ENCODE measurements at places on chromosomes 1 and 21.

DNA sequence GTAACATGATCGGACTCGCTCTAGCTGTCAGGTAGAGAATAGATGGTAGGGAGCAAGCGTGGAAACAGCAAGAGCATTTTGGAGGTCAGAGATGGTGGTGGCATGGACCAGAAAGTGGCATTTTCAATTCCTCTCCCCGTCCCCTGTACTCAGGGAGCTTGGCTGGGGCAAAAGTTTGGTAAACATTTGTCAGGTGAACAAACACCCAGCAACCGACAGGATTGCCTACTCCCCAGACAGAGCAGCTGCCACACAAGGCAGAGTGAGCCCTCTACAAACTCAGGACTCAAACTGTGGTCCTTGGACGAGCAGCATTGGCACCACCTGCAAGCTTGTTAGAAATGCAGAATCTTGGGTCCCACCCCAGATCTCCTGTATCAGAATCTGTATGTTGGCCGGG is 14.3 kb downstream of the PTAFR start:
- no peak for DNase-seq

- DNase-seq = peak; percentile 42
These were observed 58.4 kb upstream of the CXADR start for GRCh38 chr21:17454315-17455027.

GRCh38 chr1:14184454-14184853 is 414.0 kb upstream of the KAZN start:
- DNase-seq = no peak

DNA sequence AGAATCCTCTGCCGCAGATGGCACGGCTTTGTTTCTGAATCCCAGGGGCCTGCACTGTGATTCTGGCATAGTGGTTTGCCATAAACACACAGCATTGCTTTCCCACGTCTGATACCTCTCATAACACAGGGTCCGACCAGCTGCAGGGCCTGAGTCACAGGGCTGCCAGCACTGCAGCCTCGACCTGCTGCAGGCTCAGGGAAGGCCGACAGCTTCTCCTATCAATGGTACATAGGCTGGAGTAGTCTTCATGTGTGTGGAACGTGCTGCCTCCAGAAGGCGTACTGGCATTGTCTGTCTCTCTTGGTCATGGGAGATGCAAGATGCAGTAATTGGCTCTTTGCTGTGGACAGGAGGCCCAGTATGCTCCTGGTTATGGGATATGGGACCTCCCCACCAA is 53.5 kb upstream of the PDE9A start:
- no peak for DNase-seq

GRCh38 chr1:35844826-35845225 is 37.0 kb downstream of the AGO4 start:
- no peak for DNase-seq

DNA sequence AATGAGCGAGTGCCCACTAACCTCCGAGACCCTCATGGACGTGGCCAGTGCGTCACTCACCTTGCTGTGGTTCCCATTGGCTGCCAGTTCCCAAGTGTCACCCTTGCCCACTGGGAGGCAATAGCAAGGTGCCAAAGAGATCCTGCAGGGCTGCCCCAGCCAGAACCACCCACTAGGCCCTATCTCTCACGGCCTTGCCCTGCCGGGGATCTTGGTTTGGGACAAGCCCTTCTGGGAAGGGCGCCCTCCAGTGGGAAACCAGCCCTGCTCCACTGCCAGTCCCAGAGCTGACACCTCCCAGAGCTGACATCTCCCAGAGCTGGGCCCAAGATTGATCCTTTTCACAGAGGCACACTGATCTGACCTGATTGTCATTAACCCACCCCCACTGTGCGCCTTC is 2.1 kb upstream of the SELENON start:
- no peak for DNase-seq

- DNase-seq = no peak
These were observed 302.8 kb downstream of the KIF26B start for GRCh38 chr1:245457562-245457961.

GRCh38 chr1:225887030-225887314 is 2.0 kb downstream of the LEFTY1 start:
- DNase-seq = no peak

DNA sequence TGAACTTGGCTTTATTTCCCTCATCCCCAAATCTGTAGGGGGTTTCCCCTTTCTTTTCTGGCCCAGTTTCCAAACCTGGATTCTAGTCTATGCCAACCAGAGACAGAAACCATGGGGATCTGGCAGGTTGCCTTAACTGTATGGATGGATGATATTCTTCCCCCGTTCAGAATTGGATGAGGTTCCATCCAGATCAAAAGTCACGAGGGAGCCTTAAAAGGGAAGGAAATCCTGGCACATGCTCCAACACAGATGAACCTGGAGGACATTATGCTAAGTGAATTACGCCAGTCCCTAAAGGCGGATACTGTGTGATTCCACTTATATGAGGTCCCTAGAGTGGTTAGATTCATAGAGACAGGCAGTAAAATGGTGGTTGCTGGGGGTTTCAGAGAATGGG is 124.4 kb downstream of the HUNK start:
- no peak for DNase-seq

DNA sequence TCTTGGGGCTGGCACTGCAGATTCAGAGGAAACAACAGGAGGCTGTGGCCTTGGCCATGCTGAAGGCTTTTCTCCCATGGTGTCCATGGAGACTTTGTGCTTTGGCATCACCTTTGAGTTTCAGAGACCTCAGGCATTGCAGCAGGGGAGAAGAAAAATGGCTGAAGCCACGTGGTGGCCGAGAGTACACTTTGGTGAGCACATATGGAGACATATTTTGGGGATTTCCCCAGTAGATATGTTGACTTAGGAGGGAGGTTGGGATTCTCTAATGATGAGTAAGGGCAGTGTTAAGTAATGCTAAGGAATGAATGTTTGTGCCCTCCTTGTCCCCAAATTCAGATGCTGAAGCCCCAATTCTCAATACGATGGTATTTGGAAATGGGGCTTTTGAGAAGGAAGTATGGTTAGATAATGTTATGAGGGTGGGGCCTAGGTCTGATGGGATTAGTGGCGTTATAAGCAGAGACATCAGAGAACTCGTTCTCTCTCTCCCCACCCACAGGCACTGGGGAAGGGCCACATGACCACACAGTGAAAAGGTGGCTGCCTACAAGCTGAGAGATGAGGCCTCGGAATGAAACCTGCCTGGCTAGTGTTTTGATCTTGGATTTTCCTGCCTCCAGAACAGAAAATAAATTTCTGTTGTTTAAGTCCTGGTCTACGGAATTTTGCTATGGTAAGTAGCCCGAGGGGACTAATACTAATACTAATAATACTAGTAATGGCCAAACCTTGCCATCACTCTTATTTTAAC is 98.6 kb downstream of the TBX19 start:
- no peak for DNase-seq

DNA sequence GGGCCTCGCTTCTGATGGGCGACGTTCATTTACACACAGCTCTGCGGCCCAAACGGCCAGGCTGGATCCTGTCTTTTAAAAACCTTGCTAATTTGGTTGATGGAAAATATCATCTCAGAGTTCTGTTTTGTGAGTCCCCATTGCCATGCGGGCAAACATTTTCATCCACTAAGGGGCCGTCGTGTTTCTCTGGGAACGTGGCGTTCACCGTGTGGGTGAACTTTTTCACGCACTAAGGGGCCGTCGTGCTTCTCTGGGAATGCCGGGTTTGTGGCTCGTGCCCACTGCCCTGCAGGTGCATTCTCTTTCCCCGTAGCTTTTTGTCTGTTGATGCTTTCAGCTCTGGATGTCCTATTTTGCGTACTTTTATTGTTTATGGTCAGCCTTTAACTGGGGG is 6.8 kb downstream of the COL18A1 start:
- no peak for DNase-seq

DNA sequence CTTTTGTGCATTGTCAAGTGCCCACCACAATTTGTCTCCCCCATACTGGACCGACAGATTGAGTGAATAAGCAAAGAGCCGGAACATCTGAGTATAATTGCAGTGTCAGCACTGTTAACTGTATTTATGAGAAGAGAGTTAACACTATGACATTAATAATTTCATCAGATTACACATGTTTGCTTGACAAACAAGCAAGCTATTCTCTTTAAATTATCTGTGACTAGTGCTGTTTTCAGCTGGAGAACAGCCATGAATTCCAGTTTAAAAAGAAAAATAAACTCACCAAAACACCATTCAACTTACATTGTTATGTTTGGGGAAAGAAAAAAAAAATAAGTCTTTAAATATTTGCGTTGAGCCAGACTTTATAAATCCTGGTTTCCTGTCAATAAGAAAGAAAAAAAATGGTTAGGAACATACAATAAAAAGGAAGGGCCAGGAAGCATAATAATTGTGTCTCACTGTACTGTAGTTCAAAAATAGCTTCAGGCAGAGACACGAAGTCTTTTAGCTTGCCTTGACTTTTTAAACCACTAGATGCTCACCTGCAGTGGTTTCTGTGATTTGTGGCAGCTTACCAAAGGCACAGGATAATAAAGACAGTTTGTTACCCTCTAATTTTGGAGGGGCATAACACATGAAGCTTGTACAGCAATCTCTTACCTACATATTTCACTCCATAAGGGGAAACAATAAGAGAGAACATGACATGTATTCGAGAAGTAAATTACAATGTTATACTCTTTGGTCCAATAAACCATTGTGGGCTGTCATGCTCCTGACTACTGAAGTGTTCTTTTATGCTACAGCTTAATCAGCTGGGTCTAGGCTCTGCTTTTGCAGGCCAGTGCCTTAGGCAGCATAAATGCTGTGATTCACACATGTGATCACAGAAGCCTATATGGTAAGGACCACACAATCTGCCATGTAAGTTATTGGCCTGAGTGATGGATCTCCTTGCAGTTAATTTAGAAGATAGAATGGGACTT is 302.0 kb upstream of the ADGRL2 start:
- DNase-seq = no peak

DNA sequence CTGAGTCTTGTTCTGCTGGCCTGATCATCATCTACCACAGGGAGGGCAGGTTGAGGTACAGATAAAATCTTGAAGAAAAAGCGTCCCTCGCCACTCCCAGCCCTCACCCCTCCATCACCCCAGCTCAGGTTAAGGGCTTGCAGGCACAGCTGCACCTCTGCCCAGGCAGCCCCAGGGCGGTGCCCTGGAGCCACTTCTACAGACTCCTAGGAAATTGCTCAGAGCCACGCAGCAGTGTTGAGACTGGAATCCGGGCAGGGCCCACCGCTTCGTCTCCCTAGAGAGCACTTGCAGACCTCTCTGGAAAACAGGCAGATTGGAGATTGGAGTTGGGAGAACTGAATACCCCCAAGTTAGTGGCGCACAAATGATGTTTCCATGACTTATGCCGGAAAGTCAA is 35.3 kb downstream of the VN1R5 start:
- peak; percentile 16 for DNase-seq

DNA sequence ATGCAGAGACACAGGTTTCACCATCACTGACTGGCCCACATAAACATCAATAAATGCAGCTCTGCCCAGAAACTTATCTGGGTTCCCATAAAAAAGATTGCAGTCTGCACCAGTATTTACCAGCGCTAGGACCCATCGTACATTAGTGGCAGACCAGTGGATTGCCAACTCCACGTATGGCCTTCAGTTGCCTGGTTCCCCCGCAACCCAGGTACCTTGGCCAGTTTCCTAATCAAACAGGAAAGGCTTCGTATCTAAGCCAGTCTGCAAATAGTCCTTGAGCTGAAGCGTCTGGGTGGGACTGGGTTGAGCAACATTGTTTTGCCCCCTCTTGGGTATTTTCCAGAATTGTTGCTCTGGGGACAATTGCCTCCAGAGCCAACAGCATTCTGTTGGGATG is 1639.3 kb downstream of the MRPL39 start:
- no peak for DNase-seq

- DNase-seq = peak; percentile 91
These were observed 39.4 kb downstream of the ABCG1 start for GRCh38 chr21:42258150-42258884.

DNA sequence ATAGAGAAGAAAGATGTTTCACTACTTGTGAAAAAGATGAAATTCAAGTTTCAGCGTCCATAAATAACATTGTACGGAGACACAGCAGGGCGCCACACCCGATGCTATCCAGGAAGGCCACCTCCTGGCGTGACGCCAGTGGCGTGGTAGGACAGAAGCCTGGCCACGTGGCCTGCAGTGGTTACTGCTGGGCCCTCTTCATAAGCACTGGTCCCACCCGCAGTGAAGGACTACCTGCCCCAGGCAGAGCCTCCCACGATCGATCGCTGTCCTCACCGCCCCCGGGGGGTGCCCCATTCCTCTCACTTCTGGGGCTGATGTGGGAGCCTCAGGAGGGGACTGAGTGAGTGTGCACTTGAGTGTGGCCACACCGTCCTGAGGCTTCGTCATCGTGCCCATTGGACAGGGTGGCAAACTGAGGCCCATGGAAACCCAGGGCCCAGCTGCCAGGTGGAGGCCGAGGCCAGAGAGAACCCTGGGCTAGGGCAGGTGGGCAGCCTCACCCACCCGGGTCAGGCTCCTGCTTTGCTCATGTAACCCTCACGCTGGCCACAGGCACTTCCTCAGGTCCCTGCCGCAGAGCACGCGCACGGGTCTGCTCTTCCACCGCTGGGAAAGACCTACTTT is 11.7 kb upstream of the HES5 start:
- DNase-seq = no peak

DNA sequence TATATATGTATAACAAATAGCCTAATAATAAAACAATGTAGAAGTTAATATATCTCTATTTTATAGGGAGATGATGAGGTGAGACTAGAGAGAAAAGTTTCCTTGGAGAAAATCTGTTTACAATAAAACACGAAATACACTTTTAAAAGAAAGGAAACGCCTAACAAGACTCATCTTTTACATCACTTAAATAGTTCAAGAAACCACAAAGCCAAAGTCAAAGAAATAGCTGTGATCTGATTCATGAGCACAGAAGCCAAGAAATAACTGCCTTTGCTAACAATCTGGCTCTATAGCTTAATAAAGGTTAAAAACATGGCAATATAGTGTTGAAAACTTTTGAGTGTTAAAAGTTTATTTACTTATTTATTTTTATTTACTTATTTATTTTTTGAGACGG is 61.5 kb downstream of the TOR3A start:
- no peak for DNase-seq

DNA sequence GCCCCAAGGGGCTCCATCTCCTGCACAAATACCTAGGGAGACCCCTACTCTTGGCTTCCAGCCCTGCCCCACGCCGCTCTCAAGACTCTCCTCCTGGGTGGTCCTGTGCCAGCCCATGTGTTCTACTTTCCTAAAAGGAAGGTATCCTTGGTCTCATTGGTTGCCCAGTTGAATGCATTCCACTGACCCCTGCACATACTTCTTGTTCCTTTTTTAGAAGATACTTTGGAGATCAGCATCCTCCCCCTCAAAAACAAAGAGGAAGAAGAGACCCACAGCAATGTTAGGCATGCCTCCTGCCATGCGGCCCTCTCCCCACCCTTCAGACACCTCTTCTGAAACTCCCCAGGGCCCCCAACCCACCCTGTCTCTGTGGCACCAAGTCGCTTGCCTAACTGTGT is 4.1 kb downstream of the SLAMF9 start:
- DNase-seq = no peak

GRCh38 chr1:109298666-109299557 is 7.9 kb downstream of the MYBPHL start:
- peak; percentile 66 for DNase-seq

Measured in GM13976 (cell line).